ENCODE measurements at places on chromosomes 7 and 10.

GRCh38 chr7:75916259-75916658, 1.3 kb downstream of the POR start:
- DNase-seq, result no peak

DNA sequence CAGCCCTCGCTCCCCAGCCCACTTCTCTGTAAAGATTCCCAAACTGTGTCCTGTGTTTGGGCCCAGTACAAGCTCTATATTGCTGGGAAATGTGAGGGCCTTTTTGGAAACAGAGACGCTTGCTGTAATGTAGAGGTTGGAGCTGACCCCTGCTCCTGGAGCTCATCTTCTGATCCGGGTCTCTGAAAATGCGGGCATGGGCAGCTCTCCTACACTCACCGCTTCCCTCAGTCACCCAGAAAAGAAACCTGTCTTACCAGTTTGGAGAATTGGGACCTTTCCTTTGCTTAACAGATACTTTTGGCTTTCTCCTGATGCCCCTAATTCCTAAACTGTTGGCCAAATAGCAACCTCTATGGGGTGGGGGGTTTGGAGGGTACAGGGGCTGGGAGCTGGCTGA, 18.2 kb downstream of the BAG3 start:
- DNase-seq, result no peak

GRCh38 chr7:148230296-148230695, 360.3 kb upstream of the C7orf33 start:
- DNase-seq, result no peak

- DNase-seq, result peak; percentile 45
Observed at GRCh38 chr10:29344073-29344820, 55.4 kb downstream of the LYZL1 start.

DNA sequence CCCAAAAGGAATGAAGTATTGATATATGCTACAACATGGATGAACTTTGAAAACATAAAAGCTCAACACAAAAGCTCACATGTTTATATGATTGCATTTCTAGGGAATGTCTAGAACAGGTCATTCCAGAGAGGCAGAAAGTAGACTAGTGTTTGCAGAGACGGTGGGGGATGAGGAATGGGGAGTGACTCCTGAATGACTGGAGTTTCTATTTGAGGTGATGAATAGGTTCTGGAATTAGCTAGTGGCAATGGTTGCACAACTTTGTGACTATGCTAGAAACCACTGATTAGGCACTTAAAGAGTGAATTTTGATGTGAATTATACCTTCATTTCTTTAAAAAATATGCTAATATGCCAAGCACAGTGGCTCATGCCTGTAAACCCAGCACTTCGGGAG, 6.9 kb downstream of the KPNA7 start:
- DNase-seq, result peak; percentile 96

- DNase-seq, result no peak
Observed at GRCh38 chr10:61634746-61635145, 28.0 kb upstream of the CABCOCO1 start.

DNA sequence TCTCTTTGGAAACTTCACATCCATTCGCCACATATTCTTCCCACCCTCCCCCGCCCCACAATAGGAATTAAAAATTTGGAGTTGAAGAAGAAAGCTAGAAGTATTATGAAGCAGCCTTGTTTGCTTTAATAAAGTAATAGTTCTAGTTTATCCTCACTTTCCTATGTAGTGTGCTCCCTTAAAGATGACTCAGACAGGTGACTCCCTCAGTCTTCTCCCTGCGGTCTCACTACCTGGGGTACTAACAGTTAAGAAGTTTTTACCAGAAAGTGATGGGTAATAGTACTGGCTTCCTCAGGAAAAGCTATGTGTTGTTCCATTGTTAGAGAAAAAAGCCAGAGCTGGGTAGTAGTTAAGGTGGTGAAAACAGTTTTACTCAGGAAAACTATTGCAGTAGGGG, 58.6 kb downstream of the CCNY start:
- DNase-seq, result peak; percentile 38

All from kidney tubule cell (primary cell).